ENCODE measurements at places on chromosomes 6 and 20.

GRCh38 chr6:32554116-32554965 is 24.3 kb upstream of the HLA-DRB5 start:
- DNase-seq = no peak

DNA sequence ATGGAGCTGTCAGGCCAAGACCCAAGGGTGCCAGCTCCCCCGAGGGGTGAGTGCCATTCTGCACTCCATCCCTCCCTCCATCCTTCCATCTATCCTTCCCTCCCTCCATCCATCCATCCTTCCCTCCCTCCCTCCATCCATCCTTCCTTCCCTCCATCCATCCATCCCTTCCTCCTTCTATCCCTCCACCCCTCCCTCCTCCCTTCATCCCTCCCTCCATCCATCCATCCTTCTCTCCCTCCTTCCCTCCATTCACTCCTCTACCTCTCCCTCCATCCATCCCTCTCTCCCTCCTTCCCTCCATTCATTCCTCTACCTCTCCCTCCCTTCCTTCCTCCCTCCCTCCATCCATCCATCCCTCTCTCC is 41.3 kb upstream of the MRGBP start:
- DNase-seq = no peak

- DNase-seq = no peak
Observed at GRCh38 chr6:44538807-44539201, 151.3 kb downstream of the CDC5L start.

DNA sequence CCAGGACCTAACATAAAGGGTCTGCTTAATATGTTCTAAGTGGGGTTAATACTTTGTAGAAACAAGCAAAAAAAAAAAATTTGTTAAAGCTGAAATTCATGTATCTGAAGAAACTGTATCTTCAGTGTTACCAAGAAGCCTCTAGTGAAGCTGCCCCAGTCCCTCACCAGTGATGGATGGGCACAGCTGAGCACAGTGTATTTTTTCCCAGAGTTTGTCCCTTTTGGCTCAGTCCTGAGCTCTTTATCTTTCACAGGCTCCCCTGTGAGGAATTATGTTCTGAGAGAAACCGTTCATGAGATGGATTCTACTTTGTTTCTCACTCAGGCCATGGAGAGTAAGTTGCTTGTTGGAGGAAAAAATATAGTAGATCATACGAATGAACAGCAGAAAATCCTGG is 38.4 kb downstream of the KIF3B start:
- no peak for DNase-seq

DNA sequence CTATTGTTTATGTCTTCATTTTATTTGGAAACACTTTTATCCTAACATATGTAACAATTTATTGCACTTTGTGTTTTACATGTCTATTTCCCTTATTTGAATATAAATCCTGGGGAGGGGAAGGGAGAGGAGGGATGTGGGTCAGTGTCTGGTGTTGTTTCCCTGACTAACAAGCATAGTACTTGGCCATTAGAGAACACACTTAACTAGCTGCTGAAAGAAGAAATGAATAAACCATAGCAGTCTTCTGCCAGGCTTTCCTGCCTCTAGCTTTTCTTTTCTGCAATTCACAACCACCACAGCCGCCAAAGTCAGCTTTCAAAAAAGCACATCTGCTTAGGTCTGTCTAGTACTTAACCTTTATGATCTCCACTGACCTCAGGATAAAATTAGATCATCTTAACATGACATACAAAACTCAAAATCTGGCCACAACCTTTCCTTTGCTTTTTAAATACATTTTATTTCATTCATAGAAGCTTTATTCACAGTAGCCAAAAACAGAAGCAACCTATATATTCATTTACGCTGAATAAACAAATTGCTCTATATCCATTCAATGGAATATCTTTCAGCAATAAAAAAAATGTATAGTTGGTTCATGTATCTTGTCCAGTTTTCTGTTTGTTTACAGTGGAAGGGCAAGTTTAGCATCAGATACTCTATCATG is 16.3 kb downstream of the PDSS2 start:
- no peak for DNase-seq

- peak; percentile 71 for DNase-seq
Observed at GRCh38 chr6:52503851-52504781, 72.7 kb downstream of the TRAM2 start.

- DNase-seq = no peak
Observed at GRCh38 chr6:135212935-135213334, 31.8 kb downstream of the MYB start.

- no peak for DNase-seq
Observed at GRCh38 chr6:110538416-110539160, 62.2 kb upstream of the SLC22A16 start.
